T-helper 17 cell (primary cell): ENCODE measurements at places on chromosomes 1 and 21. TPM values are rescaled to one million over a fixed set of nuclear protein-coding genes. Genes with fewer than 3 reads are reported as not detected.
A peak's percentile ranks its signal among the peaks of the same experiment; 100 is the strongest.

Gene APOBEC4
- not detected for total RNA-seq

DNA sequence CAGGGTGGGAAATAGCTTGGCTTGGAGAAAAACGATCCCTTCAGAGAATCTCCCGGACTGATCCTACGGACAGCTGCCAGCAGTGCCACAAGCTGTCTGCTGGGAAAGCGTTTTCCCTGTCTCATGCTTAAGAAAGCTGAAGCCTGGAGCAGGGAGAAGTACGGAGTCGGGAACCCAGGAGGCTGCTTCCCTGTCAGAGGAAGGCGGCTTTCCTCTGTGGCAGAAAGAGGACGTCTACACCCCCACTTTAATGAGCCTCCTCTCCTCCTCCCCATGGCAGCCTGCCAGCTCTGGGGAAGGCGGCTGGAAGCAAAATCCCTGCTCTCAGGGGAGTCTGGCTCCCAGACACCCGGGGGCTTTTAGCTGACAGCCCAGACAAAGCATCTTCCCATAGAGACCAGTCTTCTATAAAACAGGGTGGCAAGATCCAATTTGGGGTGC is 7.3 kb downstream of the KIF21B start:
- H3K36me3 ChIP-seq, result no peaks in the 10 kb centered on the region
- peak overlapping the region; percentile 97 for H3K27ac ChIP-seq
- H3K4me1 ChIP-seq, result peaks cover 77% of the 10 kb centered on the region
- no peak for DNase-seq
- no peaks in the 10 kb centered on the region for H3K27me3 ChIP-seq

DNA sequence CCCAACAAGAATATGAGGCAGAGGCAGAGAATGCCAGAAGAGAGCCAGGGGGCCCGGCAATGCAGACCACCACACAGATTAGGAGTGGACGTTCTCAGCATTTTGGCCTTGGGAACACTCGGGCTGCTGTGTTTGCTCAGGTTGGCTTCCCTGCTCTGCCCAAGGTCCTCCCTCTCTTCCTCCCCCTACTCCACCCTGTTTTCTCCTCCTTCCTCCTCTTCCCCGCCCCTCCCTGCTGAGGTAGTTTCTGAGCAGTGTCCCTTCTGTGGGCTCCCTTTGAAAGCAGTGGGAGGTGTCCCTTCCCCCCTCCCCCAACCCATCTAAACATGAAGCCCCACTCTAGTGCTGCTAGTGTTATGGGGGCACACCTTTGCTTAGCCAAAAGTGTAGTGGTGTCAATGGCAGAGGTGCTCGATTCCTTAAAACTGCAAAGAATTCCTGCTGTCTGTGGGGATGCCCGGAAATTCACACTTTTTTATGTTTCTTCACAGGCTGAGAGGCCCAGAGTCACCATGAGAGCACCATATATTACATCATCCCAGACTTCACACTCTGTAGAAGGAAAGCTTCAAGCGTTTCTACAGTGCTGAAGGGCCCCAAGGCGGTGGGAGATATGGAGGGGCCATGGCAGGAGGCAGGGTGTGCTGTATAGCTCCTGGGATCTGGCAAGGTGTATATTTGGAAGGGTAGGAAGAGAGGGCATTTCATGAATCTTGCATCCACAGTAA is at the start of gene HHIPL2:
HHIPL2 (minus strand) TSS at position 161 of the 728 bp plus-strand sequence; CDS start at position 101, 60 bp downstream.
- H3K36me3 ChIP-seq, result no peaks in the 10 kb centered on the region
- H3K27me3 ChIP-seq, result peaks cover 25% of the 10 kb centered on the region
- no peak within 1 kb of the TSS for H3K27ac ChIP-seq
- H3K4me1 ChIP-seq, result no peaks in the 10 kb centered on the region
- no peak for DNase-seq

- peaks cover 21% of the 10 kb centered on the region for H3K4me1 ChIP-seq
- H3K27me3 ChIP-seq, result peaks cover 23% of the 10 kb centered on the region
- peak overlapping the region; percentile 24 for H3K27ac ChIP-seq
- DNase-seq, result no peak
- H3K4me3 ChIP-seq, result peak overlapping the region; percentile 28
These were observed 35.0 kb downstream of the LGR6 start for GRCh38 chr1:202228484-202229122.

GRCh38 chr21:38352536-38353219 is 95.9 kb downstream of the KCNJ15 start:
- peaks cover 41% of the 10 kb centered on the region for H3K27me3 ChIP-seq
- H3K4me3 ChIP-seq, result no peak overlapping the region
- DNase-seq, result peak; percentile 17
- H3K27ac ChIP-seq, result no peak overlapping the region
- peaks cover 7% of the 10 kb centered on the region for H3K36me3 ChIP-seq

DNA sequence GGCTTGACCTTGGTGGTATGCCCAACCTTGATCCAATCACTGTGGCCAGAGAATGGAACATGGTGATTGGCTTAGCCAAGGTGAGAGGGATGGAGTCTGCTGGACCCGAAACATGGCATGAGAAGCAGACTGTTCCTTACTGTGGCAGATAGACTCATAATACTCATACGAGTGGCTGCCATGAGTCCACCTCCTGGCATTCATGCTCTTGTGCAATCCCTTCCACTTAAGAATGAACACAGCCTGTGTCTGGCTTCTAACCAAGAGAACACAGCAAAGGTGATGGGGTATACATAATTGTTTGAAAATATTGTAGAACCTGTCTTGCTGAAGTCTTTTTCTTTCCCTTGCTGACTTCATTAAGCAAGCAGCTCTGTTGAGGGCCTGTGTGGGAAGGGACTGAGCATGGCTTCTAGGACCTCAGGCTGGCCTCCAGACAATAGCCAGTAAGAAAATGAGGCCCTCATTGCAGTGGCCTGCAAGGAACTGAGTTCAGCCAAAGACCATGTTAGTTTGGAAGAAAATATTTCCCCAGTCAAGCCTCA is 85.9 kb downstream of the ZNF281 start:
- H3K4me1 ChIP-seq, result no peaks in the 10 kb centered on the region
- no peak overlapping the region for H3K27ac ChIP-seq
- peaks cover 10% of the 10 kb centered on the region for H3K27me3 ChIP-seq
- no peak for DNase-seq

GRCh38 chr21:43618940-43619339 is 40.3 kb downstream of the HSF2BP start:
- no peak overlapping the region for H3K4me3 ChIP-seq
- H3K36me3 ChIP-seq, result peaks cover 3% of the 10 kb centered on the region
- peaks cover 12% of the 10 kb centered on the region for H3K27me3 ChIP-seq
- peaks cover 2% of the 10 kb centered on the region for H3K4me1 ChIP-seq
- no peak overlapping the region for H3K27ac ChIP-seq

DNA sequence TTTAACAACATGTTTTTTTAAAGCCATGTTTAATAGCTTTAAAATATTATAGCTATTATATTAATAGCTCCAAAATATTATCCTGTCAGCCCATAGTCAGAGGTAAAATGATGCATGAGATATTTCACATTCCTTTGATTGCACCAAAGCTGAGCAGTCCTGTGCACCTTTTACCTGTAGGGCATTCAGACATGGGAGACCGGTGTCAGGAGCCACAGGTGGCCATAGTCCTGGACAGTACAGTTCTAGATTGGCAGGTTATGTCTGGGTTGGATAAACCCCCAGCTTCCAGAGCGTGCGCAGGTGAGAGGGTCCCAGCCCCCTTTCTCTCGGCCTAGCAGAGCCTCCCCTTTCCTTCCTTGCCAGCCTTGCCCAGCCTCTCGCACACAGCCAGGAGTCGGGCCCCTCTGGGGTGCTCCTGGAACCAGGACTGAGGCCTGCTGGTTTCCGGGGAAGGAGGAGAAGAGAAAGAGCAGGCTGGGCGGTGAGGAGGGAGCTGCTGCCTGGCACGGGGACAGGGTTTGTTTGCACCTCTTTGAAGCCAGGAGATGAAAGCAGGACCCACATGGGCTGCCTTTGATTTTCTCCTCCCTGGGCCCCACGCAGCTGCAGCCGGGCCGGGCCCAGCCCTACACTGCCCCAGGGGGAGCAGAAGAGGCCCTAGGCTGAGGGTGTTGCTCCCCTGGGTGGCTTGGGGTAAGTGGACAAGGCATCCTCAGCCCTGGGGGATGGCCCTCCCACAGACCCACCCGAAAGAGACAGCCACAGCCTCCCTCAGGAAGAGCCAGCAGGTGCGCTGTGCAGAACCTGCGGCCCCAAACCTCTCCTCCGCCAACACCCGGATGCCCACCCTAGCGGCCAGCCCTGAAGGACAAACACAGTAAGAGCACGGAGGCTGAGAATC is 75.2 kb upstream of the TARDBP start:
- peaks cover 17% of the 10 kb centered on the region for H3K4me1 ChIP-seq
- H3K4me3 ChIP-seq, result no peak overlapping the region
- H3K27me3 ChIP-seq, result peaks cover 10% of the 10 kb centered on the region
- DNase-seq, result no peak
- H3K27ac ChIP-seq, result no peak overlapping the region

DNA sequence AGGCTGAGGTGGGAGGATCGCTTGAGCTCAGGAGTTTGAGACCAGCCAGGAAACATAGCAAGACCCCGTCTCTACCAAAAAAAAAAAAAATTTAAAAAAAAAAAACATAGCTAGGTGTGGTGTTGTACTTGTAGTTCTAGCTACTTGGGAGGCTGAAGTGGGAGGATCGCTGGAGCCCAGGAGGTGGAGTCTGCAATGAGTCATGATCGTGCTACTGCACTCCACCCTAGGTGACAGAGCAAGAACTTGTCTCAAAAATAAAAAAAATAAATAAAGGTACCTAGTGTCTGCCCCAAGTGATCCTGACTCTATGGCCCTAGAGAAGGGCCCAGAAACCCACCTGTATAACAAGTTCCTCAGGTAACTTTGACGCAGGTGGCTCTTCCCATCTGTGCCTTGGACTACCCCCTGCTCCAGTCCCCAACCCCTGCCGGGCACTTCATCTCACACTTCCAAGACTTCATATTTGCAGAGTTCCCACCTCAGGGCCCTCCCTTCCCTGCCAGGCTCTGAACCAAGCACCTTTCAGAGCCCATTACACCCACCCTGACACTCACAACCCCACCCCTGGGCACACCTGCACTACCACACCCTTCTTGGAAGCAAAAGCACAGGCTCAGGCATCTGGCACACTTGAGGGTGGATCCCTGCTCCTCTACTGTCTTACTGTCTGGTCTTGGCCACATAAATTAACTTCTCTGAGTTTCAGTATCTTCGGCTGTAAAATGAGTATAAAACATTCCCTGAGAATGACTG is 80.2 kb upstream of the KLHDC7A start:
- H3K4me1 ChIP-seq, result peaks cover 3% of the 10 kb centered on the region
- H3K27me3 ChIP-seq, result peaks cover 54% of the 10 kb centered on the region
- H3K27ac ChIP-seq, result no peak overlapping the region
- no peak for DNase-seq

DNA sequence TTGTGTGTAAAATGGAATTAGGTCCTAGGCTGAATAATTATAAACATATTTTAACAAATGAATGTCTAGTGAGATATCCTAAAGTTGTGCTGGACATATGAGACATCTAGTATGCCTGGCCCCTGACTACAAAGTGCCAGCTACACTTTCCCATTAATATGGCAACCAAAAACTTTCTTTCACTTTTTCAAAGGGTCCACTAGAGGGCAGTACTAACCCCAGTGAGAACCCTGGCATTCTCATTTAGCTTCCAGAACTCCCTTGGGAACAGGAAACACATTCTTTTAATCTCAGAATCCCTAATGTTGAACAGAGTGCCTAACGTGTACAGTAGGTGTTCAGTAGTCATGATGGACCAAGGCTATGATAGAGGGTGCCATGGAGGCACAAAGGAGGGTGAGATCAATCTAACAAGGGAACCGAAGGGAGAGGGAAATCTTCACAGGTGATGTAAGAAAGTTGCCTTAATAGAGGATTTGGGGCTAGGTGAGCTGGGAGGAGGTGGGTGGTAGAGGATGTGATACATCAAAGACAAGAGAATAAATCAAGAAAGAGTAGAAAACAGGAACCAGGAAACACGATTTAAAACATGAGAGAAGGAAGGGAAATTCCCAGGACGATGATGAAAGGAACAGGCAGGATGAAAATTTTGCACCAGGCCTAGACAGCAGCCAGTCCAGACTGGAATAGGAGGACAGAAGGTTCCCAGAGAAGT is 41.6 kb downstream of the NSL1 start:
- H3K4me3 ChIP-seq, result peak overlapping the region; percentile 68
- DNase-seq, result no peak
- no peaks in the 10 kb centered on the region for H3K27me3 ChIP-seq
- H3K36me3 ChIP-seq, result peaks cover 6% of the 10 kb centered on the region
- peak overlapping the region; percentile 90 for H3K27ac ChIP-seq
- H3K4me1 ChIP-seq, result peaks cover 30% of the 10 kb centered on the region

DNA sequence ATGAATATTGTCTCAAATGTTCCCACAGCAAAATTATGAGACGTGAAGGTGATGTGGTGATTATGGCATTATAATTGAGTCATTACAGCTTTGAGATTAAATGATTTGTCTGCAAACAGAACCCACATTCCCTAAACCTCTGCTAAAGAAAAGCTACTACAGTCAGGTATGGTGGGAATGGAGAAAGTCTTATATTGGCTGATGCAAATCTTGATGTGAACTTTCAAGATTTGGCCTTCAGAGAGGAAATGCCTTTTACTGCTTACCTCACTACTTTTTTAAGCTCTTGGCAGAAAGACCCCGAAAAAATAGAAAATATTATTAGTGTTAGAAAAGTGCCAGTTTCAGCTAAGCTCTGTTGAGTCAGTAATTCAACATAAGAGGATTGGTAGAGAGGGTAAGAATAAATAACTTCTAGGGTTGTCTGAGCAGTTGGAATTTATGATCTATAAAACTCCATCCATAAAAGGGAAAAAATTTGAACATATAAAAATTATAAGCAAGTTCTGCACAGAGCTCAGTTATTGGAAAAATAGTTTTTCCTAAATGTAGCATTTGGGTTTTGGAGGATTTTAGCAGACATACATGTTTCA is 47.8 kb upstream of the RGS5 start:
- H3K27me3 ChIP-seq, result no peaks in the 10 kb centered on the region
- H3K27ac ChIP-seq, result no peak overlapping the region
- DNase-seq, result no peak
- no peaks in the 10 kb centered on the region for H3K36me3 ChIP-seq

DNA sequence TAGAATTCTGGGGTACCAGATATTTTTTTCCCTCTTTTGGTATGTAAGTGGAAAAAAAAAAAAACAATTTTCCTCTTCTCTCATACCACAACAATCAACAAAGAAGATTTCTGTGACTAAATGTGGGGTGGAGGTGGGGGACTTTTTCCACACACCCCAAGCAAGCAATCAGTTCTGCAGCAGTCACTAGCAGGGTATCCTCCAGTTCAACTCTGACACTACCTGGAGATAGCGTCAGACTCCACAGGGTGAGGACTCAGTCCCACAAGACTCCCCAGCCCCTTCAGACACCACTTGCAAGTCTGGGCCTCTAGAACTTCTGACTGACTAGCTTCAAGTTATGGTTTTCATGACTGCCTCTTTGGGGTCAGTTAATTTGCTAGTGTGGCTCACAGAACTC is 6.2 kb downstream of the DHX9 start:
- H3K4me3 ChIP-seq, result no peak overlapping the region
- no peaks in the 10 kb centered on the region for H3K27me3 ChIP-seq
- H3K36me3 ChIP-seq, result peaks cover 10% of the 10 kb centered on the region
- peak overlapping the region; percentile 79 for H3K27ac ChIP-seq
- no peak for DNase-seq

DNA sequence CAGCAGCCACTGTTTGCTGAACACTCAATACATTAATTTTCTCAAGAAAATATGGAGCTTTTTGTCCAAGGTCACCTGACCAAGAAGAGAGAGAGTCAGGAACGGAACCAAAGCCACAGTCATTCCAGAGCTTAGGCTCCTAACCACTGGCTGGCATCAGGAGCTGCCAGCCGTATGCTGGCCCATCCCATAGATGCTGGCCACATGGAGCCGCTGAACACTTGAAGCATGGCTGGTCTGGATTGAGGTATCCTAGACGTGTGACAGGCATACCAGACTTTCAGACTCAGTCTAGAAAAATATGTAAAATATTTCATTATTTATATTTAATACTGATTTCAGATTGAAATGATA is 458.7 kb downstream of the MATN1 start:
- no peaks in the 10 kb centered on the region for H3K4me1 ChIP-seq
- no peak for DNase-seq
- peaks cover 34% of the 10 kb centered on the region for H3K27me3 ChIP-seq
- no peak overlapping the region for H3K4me3 ChIP-seq
